Left cardiac atrium (tissue), 4 donors: ENCODE measurements at places on chromosomes 7 and 10. TPM values are rescaled to one million over a fixed set of nuclear protein-coding genes. Genes with fewer than 3 reads are reported as not detected.

GRCh38 chr7:48299580-48300169 lies 128.4 kb downstream of the ABCA13 start:
- DNase-seq: peak; percentile 36

DNA sequence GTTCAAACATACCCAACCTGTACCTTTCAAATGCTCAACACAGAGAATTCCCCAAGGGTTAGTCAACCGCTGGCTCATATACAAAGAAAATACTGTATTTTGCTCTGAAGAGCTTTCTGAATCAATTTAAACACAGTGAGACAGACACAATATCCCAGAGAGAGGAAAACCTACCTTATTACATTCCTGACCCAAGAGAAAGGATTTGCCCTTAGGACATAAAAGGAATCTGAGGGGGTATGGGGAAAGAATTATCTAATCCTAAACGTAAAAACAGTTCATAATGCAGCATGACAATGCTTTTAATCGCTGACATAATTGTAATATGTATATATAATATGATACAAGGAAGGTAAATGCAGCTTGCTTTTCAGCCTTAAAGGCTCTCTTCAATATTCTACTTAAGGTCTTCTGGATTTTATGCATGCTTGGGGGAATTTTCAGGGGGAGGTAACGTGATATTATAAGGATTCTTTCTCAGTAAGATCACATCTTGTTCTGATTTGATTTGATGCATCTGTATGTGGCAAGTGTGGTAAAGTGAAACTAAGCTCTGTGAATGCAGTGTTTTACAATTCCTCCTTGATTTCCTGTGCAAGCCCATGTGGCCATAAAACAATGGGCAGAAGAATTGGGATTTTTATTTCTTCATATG lies 240.5 kb downstream of the GLI3 start:
- no peak for DNase-seq

DNA sequence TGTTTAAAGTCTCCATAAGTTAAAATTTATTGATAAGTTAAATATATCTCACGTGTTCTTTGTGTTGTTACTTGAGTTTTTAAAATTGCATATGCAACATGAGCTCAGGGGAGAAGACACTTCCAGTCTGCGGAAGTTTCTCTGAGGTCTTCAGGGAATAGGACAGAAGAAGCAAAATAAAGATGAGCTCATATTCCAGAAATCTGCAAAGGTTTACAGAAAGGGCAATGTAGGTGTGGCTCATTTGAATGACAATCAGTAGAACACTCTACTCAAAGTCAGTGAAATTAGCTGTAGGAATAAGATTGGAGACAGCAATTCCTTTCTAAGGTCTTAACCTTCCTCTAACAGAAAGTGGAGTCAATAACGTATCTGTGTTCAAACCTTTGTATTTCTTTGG lies 53.7 kb downstream of the CACNA2D1 start:
- DNase-seq: no peak

- no peak for DNase-seq
These were observed 154.4 kb downstream of the CUBN start for GRCh38 chr10:16975188-16975587.

The AMZ1 gene
- 0.34 TPM for total RNA-seq

The ZNF488 gene
- total RNA-seq: not detected

The OPN1SW gene
- not detected for total RNA-seq
